ENCODE measurements at places on chromosomes 5 and 9. TPM values are rescaled to one million over a fixed set of nuclear protein-coding genes. Genes with fewer than 3 reads are reported as not detected.

Gene LCN12
- 2.1 TPM for total RNA-seq

Gene CCL28
- 13.0 TPM for total RNA-seq

Gene WNT8A
- total RNA-seq, result not detected

Gene COL15A1
- not detected for total RNA-seq

- no peaks in the 10 kb centered on the region for H3K36me3 ChIP-seq
- DNase-seq, result peak; percentile 16
- H3K27ac ChIP-seq, result no peak overlapping the region
- H3K4me1 ChIP-seq, result no peaks in the 10 kb centered on the region
- no peak overlapping the region for H3K4me3 ChIP-seq
Measured at GRCh38 chr5:168706655-168707069, 127.5 kb upstream of the PANK3 start.

GRCh38 chr9:90659650-90660364, 17.2 kb upstream of the DIRAS2 start:
- DNase-seq, result no peak
- no peak overlapping the region for H3K4me3 ChIP-seq
- H3K36me3 ChIP-seq, result no peaks in the 10 kb centered on the region
- H3K4me1 ChIP-seq, result peaks cover 5% of the 10 kb centered on the region

DNA sequence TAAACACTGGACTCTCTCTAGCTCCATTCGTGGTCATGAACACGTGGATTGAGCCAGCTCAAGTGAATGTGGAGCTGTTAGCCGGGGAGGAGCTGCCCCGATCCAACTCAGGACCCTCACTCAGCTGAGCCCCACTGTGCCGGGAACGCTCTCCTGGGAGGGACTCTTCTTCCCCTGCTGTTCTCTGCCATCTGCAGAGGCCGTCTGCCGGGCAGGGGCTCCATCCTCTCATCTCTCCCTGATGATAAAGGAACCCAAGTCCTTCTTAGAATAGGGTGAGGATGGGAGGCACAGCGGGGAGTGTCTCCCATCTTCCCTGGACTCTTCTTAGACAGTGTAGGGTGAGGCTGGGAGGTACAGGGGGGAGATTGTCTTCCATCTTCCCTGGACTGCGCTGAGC, 120.5 kb upstream of the IRX4 start:
- H3K4me3 ChIP-seq, result no peak overlapping the region
- H3K36me3 ChIP-seq, result no peaks in the 10 kb centered on the region
- no peaks in the 10 kb centered on the region for H3K27me3 ChIP-seq

DNA sequence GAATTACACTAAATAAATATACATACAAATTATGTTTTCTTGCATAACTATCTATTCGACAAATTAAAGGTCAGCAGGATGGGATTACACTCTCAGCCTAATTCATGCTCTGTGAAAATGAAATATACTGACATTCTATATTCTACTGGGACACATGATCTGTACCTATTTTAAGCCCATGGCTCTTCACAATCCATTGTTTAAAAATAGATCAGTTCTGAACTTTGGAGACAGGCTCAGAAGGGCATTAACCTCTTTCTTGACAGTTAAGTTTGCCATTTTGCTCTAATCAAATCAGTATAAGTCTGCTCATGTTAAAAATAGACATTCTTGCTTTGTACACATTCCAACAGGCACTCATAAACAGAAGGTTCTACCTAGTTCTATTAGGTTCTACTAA, 361.2 kb downstream of the HCN1 start:
- H3K27me3 ChIP-seq, result no peaks in the 10 kb centered on the region
- no peak for DNase-seq
- no peaks in the 10 kb centered on the region for H3K36me3 ChIP-seq
- no peak overlapping the region for H3K4me3 ChIP-seq
- H3K4me1 ChIP-seq, result no peaks in the 10 kb centered on the region

- DNase-seq, result peak; percentile 11
- H3K4me1 ChIP-seq, result peaks cover 3% of the 10 kb centered on the region
- H3K4me3 ChIP-seq, result no peak overlapping the region
- peaks cover 9% of the 10 kb centered on the region for H3K27me3 ChIP-seq
Measured at GRCh38 chr5:153974131-153974812, 64.4 kb downstream of the FAM114A2 start.

- H3K27ac ChIP-seq, result no peak overlapping the region
- H3K36me3 ChIP-seq, result no peaks in the 10 kb centered on the region
- no peak for DNase-seq
- no peaks in the 10 kb centered on the region for H3K27me3 ChIP-seq
- no peaks in the 10 kb centered on the region for H3K4me1 ChIP-seq
- H3K4me3 ChIP-seq, result no peak overlapping the region
Measured at GRCh38 chr5:164967354-164967753, 1461.9 kb downstream of the MAT2B start.

DNA sequence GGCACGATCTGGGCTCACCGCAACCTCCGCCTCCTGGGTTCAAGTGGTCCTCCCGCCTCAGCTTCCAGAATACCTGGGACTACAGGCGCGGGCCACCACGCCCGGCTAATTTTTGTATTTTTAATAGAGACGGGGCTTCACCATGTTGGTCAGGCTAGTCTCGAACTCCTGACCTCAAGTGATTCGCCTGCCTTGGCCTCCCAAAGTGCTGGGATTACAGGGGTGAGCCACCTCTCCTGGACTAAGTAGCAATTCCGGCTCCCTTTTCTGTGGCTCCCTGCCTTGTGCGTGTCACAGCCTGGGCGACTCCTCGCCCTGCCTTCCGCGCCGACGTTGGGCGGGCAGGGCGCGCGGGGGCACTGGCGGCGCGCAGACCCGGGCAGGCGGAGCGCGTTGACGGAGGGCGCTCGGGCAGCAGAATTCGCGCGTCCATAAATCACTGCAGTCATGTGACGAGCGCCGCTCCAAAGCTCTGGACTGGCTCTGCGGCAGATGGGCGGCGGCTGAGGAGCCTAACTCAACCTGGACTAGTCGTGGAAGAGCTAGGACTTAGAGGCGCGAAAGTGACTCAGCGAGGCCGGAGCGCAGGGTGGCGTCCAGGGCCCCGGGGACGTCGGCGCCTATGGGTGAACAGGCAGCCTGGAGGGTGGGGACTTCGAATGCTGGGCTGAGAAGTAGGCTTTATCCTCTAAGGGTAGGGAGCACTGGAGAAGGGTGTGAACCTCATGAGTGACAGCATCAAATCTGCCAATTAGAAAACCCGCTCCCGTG, 1.4 kb upstream of the CIZ1 start:
- H3K27me3 ChIP-seq, result no peaks in the 10 kb centered on the region
- H3K27ac ChIP-seq, result no peak overlapping the region
- peaks cover 29% of the 10 kb centered on the region for H3K4me1 ChIP-seq
- peaks cover 21% of the 10 kb centered on the region for H3K36me3 ChIP-seq

DNA sequence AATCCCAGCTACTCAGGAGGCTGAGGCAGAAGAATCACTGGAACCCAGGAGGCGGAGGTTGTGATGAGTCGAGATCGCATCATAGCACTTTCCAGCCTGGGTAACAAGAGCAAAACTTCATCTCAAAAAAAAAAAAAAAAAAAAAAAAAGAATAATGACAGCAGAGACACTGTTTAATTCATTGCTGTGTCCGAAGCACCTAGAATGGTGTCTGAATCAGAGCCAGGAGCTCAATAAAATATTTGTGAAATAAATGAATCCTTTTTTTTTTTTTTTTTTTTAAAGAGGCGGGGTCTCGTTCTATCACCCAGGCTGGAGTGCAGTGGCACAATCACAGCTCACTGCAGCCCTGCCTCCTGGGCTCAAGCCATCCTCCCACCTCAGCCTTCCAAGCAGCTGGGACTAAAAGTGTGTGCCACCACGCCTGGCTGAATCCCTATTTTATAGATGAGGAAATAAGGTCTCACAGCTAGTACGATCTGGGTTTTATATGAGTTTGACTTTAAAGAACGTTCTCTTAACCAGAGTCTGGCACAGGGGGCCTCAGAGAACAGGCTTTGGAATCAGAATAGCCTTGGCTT, 47.8 kb downstream of the THOC3 start:
- H3K36me3 ChIP-seq, result peaks cover 8% of the 10 kb centered on the region
- no peaks in the 10 kb centered on the region for H3K27me3 ChIP-seq
- no peak for DNase-seq
- H3K4me3 ChIP-seq, result no peak overlapping the region
- H3K4me1 ChIP-seq, result peaks cover 7% of the 10 kb centered on the region

- H3K27ac ChIP-seq, result no peak overlapping the region
- H3K4me1 ChIP-seq, result no peaks in the 10 kb centered on the region
- H3K27me3 ChIP-seq, result no peaks in the 10 kb centered on the region
- no peaks in the 10 kb centered on the region for H3K36me3 ChIP-seq
Measured at GRCh38 chr5:147393874-147394672, 115.8 kb downstream of the DPYSL3 start.

DNA sequence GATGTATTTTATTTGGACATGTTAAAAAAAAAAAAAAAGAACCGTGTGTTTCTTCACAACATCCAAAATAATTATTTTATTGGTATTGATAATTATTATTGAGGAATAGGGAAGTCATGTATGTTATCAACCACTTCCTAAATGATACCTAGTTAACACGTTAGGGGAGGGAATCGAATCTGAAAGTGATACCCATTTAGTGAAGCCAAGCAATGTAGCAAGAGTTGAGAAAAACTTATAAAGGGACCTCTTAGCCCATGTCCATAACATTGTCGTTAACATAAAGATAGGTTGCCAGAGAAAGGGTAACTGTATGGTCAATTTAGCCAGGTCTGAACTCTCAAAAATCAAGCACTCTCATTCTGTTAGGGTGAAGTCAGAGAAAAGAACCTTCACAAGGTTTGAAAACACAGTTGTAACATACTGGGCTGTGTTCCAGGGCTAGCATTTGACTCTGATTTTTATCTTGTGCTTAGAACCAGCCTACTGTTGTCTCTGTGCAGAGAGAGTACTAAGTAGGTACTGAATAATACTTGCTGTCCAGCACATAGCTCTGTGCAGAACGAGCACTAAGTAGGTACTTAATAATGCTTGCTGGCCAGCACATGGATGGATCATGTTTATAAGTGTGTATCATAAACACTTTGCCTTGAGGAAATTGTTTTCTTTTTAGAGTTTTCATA, 60.4 kb downstream of the GHR start:
- DNase-seq, result no peak
- H3K4me3 ChIP-seq, result no peak overlapping the region
- no peak overlapping the region for H3K27ac ChIP-seq
- H3K27me3 ChIP-seq, result no peaks in the 10 kb centered on the region
- H3K4me1 ChIP-seq, result no peaks in the 10 kb centered on the region

DNA sequence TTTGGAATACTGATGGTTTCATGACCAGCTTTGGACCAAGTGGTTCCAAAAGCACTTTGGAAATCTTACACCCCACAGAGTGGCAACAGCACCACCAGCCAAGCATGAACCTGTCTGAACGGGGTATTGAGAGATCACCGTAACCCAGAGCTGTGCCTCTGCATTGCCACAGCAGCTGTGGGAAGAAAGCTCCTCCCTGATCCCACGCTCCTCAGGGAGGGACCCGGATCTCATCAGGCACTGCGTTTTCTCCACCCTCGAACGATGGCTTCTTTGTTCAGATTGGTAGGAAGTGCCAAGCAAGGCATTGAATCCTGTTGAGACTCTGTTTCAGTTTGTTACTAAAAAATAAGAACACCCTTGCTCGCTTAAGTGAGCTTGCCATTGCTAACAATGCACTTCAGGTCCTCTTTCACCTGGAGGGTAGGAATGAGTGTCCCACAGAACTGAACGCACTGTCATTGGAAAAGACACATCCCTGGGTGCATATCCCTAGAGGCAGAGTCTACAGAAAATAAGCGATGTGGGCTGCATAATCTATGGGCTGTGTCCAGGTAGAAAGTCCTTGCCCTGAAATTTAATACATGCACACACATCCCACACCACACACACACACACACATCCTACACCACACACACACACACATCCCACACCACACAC, 118.0 kb upstream of the ICE1 start:
- DNase-seq, result no peak
- no peak overlapping the region for H3K27ac ChIP-seq
- no peaks in the 10 kb centered on the region for H3K36me3 ChIP-seq
- no peak overlapping the region for H3K4me3 ChIP-seq
- no peaks in the 10 kb centered on the region for H3K4me1 ChIP-seq

DNA sequence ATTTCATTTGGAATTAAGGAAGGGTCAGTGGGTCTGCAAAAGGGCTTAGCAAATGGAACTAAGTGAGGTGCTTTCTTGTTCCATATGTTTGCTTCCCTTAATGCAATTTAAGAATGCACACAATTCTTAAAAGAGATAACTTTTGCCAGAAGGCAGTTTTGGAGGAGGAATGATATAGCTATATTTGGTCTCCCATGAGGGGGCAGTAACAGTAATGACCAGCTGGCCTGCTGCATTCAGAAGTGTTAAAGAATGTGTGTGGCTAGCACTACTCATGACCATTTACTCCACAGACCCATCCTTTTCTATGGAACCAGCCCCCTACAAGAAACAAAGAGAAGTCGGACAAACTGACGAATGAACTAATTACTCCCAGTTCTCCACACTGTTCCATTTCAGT, 638.9 kb downstream of the RAB3C start:
- H3K36me3 ChIP-seq, result no peaks in the 10 kb centered on the region
- H3K4me3 ChIP-seq, result no peak overlapping the region
- H3K27ac ChIP-seq, result no peak overlapping the region

Data from activated T-helper 2 cell treated with anti-CD3 and anti-CD28 coated beads, Interferon-gamma antibody, Interleukin-2, Interleukin-4, amounts not matched to agents 10 μg/mL and 5 μg/mL and 100 μg/mL, durations not matched to agents 14 hours and 24 hours and 36 hours (primary cell).